Hematopoietic multipotent progenitor cell treated with erythropoietin and hydrocortisone succinate and interleukin-3 and kit ligand, for 17 days (in vitro differentiated cells): ENCODE measurements at places on chromosomes 13 and 19.

- peak; percentile 42 for DNase-seq
Measured at GRCh38 chr19:32674153-32674930, 638 bp downstream of the ANKRD27 start.

- no peak for DNase-seq
Measured at GRCh38 chr19:29121684-29122083, 91.3 kb downstream of the UQCRFS1 start.

GRCh38 chr13:113897966-113898365 lies 34.1 kb upstream of the GAS6 start:
- DNase-seq, result no peak

DNA sequence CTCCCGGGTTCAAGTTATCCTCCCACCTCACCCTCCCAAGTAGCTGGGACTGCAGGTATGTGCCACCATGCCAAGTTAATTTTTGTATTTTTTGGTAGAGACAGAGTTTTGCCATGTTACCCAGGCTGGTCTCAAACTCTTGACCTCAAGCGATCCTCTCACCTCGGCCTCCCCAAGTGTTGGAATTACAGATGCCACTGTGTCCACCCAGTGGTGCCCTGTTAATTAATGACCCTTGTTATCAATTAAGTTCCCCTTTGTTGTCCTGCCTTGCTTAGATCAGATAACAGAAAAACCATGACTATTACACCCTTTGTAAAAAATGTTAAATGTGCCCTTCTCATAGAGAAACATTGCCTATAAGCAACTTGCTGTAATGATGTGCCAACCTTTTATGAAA lies 34.4 kb upstream of the IGFL1 start:
- DNase-seq, result no peak

- DNase-seq, result no peak
Measured at GRCh38 chr19:24073807-24074206, 13.2 kb upstream of the ZNF254 start.
